SW 1271 (cell line): ENCODE measurements at places on chromosomes 1 and 21.

- DNase-seq: no peak
Observed at GRCh38 chr1:56859287-56859686, 4.7 kb downstream of the C8A start.

DNA sequence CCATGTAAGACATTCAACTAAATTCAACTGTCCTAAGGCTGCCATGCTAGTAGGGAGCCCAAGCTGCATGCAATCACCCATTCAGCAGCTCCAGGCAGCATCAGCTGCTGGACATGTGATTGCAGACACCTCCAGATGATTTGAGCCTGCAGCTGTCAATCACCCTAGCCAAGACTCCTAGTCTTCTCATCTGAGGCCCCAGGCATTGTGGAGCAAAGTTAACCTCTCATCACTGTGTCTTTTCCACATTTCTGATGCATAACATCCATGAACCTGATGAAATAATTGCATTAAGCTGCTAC lies 5.6 kb upstream of the CDC42BPA start:
- no peak for DNase-seq

GRCh38 chr1:168504064-168504837 lies 39.5 kb downstream of the XCL2 start:
- DNase-seq: no peak

- peak; percentile 24 for DNase-seq
Observed at GRCh38 chr1:227234998-227235405, 83.3 kb downstream of the CDC42BPA start.

DNA sequence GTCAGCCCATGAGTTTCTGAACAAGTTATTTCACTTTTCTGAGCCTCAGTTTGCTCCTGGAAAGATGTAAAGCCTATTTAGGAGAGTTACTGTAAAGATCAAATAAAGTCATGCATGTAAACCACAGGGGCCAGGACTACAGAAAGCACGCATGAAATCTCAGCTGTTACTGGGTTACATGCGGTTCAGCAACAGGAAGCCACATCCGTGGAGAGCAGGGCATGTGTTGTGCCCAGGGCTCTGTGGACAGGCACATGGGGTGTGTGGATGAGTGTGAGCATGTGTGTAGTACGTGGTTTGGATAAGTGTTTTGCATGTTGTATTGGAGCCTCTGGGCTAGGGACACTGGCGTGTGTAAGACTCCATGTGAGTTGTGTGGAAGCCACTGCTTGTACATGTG lies 2.2 kb upstream of the EPHA2 start:
- DNase-seq: no peak

DNA sequence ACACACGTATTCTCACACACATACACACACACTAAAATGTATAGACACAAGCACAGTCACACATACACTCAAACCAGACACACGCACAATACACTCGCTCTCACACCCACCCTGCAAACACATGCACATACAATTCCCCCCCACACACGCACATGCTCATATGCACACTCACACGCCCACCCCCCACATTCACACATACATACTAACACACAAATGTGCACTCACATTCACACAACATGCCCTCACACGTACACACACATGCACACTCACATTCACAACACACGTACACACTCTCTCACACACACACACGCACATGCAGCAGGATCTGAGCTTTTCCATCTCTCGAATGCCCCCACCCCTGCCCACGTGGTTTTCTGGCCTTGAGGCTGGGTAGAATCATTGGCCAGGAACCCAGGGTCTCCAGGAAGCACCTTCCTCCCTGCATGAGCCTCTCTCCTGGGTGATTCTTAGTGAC lies 589.7 kb downstream of the PTPRU start:
- no peak for DNase-seq

DNA sequence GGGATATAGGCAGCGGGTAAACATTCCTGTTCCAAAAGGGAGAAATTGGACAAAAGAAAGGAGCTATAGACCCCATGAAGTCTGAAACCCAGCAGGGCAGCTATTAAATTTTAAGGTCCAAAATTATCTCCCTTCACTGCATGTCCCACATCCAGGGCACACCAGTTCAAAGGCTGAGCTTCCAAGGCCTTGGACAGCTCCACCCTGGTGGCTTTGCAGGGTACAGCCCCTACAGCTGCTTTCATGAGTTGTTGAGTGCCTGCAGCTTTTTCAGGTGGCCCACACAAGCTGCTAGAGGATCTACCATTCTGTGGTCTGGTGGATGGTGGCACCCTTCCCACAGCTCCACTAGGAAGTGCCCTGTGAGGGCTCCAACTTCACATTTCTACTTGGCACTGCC lies 662.5 kb upstream of the PKN2 start:
- DNase-seq: no peak

DNA sequence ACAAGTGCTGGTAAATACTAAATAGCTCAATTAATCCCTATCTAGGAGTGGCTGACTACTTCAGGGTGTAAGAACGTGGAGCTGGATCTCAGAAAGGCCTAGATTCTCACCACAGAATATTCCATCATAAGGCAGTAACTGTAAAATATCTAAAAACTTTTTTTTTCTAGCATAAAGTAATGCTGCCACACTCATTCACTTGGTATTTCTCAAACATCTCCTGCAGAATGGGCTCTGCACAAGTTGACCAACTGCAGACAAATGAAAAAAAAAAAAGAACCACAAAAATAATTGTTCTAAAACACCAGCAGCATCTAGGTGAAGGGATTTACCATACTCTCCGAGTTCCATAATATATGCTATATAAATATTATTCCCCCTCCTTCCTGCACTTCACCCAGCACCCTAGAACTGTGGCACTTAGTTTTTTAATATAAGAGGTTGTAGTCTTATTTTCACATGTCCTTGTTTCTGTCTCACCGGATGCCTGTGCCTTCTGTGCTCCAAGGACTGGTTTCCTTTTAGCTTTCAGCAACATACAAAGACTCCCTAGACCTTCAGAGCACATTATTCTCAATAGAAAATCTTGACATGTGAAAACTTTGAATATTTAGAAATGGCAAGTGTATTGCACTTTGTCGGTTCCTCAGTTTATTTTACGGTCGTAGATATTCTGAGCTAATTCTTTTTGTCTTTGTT lies 8.9 kb downstream of the VSIG8 start:
- no peak for DNase-seq

GRCh38 chr1:200095057-200095577 lies 67.6 kb downstream of the NR5A2 start:
- DNase-seq: no peak

DNA sequence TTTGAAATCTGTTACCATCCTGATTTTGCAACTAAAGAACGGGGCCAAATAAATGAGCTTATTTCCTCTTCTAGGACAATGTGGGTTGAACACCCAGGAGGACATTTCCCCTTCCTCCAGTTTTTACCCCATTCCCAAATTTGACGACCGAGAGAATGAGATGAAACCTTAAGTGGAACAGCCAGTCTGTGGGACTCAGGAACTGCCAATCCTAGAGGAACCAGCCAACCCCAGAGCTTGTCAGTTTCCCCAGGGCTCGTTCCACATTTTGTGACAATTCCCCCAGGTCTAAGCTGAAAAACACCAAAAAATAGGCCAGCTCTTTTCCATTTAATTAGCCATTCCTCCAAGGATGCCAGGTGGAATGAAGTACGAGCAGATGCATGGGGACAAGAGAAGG lies 21.3 kb upstream of the MAPKAPK2 start:
- DNase-seq: no peak

DNA sequence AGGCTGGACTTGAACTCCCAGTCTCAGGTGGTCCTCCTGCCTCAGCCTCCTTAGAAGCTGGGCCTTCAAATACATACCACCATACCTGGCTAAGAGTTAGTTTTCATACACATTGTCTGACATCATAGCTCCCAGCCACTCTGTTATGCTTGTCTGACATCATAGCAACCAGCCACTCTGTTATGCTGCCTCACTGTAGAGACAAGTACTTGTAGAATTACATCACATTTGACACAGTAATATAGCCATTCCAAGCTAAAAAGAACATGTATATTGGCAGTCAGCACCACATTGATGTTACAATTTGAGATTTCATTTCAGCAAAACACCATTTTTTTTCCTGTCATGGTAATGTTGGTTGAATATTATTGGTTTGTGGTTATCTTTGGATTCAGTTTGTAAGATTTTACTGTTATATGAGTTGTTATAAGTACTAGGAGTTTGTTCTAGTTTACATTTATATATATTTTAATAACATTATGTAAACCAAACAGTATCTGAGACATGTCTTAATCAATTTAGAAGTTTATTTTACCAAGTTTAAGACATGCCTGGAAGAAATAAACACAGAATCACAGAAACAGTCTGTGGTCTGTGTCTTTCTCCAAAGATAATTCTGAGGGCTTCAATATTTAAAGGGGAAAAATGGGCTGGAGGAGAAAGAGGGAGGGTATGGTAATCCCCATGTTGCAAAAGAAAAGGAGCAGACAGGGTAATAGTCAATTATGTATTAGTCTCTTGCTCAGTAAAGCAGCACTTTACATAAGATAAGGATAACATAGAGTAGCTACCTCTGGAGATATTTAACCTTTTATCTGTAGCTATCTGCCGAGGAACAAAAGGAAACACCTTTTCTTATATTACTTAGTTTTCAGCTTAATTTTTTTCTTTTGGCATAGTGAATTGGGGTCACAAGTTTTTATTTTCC lies 43.0 kb downstream of the XPR1 start:
- DNase-seq: no peak

DNA sequence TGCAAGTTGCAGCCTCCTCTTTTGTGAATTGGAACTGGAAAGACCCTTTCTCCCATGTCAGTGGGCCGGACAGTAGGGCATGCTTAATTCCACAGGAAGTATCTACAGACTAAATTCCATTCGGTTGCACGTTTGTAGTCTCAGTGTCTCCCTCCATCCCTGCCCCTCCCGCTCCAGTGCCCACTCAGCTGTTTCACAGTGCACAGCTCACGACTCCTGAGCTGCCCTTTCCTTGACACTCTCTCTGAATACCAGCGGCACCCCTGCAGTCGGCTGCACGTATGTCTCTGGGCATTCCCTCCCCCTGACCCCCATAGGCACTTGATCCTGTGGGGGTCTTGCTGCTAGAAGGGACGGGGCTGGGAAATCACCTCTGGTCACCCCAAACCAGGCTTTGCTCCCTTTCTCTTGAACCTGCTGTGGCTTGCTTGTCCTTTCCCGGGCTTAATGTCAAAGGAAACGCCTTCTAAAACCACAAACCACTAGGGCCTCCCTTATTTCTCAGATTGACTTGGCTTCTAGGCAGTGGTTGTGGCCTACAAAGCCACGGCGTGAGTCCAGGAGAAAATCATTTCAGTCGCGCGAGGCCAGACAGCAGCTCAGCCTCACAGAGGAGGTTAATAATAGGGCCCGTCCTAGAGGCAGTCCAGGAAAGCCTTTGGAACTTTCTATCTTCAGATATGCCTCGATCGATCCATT lies 365.3 kb upstream of the PROX1 start:
- no peak for DNase-seq

- no peak for DNase-seq
Observed at GRCh38 chr1:12532405-12533315, 85.3 kb downstream of the DHRS3 start.

DNA sequence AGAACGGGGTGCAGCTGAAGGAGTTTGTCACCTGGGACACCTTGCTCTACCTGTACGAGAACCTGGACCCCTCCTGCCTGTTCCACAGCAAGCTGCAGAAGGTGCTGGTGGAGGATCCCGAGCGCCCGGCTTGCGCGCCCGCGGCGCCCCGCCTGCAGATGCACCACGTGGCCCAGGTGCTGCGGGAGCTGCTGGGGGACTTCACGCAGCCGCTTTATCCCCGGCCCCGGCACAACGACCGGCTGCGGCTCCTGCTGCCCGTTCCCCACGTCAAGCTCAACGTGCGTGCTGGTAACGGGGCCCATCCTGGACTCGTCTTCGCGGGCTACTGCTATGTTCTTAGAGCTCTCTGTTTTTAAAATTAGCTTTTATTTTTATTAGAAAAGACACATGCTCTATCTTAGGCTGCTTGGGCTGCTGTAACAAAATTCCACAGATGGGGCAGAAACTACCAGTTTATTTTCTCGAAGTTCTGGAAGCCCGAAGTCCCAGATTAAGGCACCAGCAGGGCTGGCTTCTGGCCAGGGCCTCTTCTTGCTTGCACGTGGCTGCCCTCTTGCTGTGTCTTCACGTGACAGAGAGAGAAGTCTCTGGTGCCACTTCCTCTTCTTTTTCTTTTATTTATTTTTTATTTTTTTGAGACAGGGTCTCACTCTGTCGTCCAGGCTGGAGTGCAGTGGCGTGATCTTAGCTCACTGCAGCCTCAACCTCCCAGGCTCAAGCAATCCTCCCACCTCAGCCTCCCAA lies 38.1 kb downstream of the TRPM2 start:
- DNase-seq: no peak

- no peak for DNase-seq
Observed at GRCh38 chr21:38929142-38929541, 123.4 kb downstream of the ETS2 start.

GRCh38 chr1:25799935-25800702 lies at the start of gene SELENON:
TSS of gene SELENON (plus strand) at chr1:25800193. CDS start at chr1:25800231, 38 bp downstream.
- DNase-seq: peak; percentile 7

DNA sequence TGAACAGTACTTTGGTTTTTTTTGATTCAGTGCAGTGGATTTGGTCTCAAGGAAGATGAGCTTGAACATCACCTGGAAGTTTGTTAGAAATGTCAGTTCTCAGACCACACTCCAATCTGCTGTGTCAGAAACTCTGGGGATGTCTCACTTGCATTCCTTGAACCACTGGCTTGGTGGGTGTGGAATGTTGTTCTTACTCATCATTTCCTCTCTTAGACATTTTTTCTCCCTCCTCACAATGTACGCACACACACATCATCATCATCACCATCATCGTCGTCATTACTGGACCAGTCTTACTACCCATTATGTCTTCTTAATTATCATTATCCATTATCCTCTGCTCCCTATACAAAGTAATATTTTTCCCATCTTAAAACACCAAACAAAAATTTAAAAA lies 91.9 kb upstream of the KCNK2 start:
- DNase-seq: peak; percentile 54

DNA sequence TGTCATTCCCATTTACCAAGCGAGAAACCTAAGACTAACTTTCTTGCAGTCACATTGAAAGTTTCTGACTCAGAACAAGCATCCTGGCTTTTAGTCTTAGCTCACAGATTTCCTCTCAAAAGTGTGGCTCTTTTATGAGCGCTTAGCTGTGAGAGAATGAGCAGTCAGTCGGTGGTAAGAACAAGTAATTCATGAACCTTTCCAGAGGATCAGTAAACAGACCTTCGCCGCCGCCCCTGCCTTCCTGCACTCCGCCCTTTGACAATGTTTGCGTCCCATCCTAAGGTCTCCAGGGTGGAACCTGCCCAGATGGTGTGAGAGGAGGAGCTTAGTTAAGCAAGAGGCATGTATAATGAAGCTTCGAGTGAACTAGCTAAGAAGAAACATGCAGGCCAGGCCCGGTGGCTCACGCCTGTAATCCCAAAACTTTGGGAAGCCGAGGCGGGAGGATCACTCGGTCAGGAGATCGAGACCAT lies 142.4 kb downstream of the GLUL start:
- no peak for DNase-seq

DNA sequence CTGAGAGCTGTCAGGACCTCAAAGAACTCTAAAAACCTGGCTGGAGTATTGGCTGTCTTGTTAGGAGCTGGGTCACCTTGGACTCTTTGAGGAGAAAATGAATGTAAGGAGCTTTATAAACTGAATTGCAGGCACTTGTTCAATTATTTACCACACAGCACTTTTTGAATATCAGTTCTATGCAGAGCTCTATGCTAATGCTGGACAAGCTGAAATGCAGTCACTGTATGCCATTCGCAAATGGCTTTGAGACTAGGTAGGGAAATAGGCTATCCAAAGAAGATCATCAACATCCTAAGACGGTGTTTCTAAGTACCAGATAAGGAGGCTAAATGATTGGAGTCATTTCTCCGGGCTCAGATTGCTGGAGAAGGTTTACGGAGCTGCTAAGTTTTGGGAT lies 333.5 kb downstream of the SIPA1L2 start:
- no peak for DNase-seq
